ENCODE measurements at places on chromosomes 16 and 17.

- no peak for DNase-seq
Measured at GRCh38 chr16:7834771-7835431, 502.3 kb downstream of the RBFOX1 start.

GRCh38 chr16:7517496-7517895 lies 184.9 kb downstream of the RBFOX1 start:
- no peak for DNase-seq

GRCh38 chr17:50101346-50102163 lies 6.4 kb downstream of the PDK2 start:
- no peak for DNase-seq

DNA sequence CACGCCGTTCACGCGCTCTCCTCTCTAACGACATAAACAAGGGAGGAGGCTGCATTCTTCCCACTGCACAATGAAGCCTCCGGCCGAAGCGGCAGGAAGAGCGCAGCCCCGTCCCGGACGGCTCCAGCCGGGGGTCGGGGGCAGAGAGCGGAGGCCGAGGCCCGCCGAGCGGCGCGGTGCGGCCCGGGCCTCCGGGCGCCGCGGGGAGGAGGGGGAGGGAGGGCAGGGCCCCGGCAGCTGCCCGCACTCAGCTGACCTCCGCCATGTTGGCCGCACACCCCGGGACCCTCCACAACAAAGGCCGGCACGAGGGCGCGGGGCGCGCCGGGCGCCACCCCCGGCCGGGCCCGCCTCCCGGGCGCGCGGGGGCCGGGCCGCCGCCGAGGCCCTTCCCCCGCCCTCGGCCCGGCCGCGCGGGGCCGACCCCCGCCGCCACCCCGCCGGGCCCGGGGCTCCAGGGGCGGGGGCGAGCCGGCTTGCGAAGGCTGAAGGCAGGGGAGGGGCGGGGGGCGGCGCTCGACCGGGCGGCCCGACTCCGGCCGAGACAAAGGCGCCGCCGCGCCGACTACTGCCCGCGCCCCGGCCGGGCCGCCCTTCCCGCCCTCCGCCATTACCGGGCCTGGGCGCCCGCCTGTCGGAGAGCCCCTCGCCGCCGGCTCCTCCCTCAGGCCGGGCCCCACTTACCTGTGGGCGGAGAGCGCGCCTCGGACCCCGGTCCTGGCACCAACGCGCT lies 527 bp downstream of the SIAH1 start:
- peak; percentile 14 for DNase-seq

GRCh38 chr16:76157629-76158028 lies 119.6 kb upstream of the CNTNAP4 start:
- DNase-seq: no peak

GRCh38 chr17:67700037-67700724 lies 17.6 kb upstream of the NOL11 start:
- no peak for DNase-seq

GRCh38 chr17:73174126-73174525 lies 9.3 kb downstream of the SSTR2 start:
- DNase-seq: no peak

DNA sequence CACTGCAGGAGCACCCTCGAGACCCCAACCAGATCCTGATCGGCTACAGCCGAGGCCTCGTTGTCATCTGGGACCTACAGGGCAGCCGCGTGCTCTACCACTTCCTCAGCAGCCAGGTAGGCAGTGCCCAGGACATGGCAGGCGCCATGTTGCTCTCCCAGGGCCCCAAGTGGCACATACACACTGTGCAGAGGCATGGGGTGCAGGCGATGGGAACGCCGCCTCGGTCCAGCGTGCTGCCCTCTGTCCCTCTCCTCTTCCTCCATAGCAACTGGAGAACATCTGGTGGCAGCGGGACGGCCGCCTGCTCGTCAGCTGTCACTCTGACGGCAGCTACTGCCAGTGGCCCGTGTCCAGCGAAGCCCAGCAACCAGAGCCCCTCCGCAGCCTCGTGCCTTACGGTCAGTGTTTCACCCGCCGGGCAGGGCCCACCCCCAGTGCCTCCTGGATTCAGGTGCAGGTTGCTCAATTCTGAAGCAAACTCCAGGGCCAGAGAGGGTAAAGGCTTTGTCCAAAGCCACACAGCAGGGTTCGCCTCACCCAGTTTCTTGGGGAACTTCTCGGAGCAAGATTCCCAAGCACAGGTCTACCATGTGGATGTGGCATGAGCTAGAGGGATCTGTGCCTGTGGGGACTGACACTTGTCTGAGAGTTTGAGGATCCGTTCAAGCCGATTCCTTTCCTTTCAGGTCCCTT lies 24.4 kb upstream of the MYO15B start:
- no peak for DNase-seq

- no peak for DNase-seq
Measured at GRCh38 chr17:51802544-51802943, 356.0 kb downstream of the CA10 start.

- DNase-seq: peak; percentile 66
Measured at GRCh38 chr17:39547713-39548478, 59.8 kb downstream of the NEUROD2 start.

- DNase-seq: no peak
Measured at GRCh38 chr16:50880926-50881325, 139.0 kb downstream of the CYLD start.

DNA sequence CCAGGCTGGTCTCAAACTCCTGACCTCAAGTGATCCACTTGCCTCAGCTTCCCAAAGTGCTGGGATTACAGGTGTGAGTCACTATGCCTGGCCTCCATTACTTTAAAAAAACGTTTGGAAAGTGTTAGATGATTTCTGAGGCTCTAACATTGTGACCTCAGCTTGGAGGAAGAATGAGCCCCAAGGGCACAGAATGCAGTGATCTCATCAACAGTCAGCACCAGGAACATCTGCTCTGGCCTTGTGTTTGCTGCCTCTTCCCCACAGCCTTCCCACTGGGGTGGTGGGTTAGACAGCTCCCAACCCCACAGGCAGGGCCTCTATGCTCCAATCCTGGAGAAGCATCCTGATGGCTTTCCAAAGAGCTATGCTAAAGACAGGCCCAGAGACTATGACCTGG lies 37.7 kb upstream of the SREBF1 start:
- no peak for DNase-seq

GRCh38 chr16:75478480-75479345 lies 14.2 kb upstream of the TMEM170A start:
- DNase-seq: no peak

- no peak for DNase-seq
Measured at GRCh38 chr16:86856946-86857586, 278.7 kb downstream of the FOXL1 start.

GRCh38 chr17:17305281-17305801 lies 2.2 kb downstream of the NT5M start:
- DNase-seq: peak; percentile 37

DNA sequence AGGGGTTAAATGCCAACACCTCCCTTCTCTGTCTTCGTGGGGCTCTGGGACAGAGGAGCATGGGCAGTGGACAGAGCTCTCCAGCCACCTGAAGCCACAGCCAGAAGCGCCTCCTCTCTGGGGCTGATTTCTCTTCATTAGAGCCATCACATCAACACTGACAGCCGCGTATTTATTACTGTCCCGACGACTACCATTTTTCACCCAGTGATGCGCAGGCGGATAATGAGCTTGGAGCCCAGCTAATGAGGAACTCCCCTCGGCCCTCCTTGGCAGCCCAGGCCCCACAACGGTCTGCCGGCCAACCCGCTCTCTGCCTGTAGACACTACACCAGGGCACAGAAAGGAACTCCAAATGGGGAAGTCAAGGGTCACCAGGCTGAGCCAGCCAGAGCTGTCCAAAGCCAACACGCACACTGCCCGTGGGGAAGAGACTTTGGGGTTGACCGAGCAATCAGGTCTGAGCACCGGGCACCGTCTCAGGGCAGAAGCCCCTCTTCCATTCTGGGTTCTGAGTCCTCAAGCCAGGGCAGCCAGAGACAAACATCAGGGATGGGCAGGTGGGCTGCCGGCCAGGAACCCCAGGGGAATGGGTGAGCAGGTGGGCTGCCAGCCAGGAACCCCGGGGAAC lies 13.2 kb downstream of the SDK2 start:
- DNase-seq: no peak

- DNase-seq: no peak
Measured at GRCh38 chr17:21602176-21602575, 90.1 kb upstream of the KCNJ18 start.

DNA sequence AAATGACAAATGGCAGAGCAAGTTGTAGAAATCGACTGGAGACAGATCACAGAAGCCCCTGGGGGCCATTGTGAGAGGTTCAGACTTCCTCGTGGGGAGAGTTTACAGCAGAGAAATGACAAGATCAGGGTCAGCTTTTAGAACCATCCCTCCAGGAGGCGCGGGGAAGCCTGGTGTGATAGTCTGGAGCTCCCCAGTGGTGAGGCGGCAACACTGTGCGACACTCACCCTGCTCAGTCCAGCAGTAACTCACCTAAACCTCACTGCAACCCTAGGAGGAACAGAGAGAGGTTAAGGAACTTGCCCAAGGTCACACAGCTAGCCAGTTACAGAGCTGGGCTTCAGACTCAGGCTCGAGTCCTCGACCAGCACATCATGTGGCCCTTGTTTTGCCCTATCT lies 123.4 kb upstream of the IRX3 start:
- no peak for DNase-seq

DNA sequence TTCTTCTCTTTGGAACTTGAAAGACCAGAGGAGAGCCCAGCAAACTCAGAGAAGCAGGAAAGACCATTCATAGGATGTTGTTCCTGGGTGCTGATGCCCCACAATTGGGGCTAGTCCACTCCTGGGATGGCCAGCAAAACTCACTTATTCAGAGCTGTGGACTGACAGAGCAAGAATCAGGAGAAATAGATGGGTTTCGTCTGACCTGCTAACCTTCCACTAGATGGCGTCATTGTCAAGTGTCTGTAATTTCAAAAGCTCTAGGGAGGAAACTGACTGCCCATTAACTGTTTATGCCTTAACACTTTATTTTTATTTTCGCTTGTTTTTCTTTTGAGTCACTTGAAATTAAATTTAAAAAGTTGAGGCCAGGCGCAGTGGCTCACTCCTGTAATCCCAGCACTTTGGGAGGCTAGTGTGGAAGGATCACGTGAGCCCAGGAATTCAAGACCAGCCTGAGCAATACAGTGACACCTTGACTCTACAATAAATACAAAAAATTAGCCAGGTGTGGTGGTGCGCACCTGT lies 28.7 kb upstream of the MILR1 start:
- DNase-seq: peak; percentile 69

DNA sequence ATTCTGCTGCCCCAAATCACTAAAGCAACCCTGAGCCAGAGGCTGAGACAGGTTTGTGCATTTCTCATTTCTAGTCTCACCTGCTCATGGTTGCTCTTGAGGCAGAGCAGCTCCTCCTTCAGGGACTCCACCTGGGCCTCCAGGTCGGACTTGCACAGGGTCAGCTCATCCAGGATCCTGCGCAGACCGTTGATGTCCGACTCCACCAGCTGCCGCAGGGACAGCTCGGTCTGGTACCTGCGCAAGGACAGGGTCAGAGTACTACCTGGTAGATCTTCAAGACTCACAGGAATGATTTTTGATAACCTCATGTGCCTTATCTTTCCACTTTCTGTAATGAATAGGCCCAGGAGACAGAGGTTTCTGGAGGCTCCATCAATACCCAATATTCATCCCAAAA lies 1.1 kb downstream of the KRT31 start:
- no peak for DNase-seq

DNA sequence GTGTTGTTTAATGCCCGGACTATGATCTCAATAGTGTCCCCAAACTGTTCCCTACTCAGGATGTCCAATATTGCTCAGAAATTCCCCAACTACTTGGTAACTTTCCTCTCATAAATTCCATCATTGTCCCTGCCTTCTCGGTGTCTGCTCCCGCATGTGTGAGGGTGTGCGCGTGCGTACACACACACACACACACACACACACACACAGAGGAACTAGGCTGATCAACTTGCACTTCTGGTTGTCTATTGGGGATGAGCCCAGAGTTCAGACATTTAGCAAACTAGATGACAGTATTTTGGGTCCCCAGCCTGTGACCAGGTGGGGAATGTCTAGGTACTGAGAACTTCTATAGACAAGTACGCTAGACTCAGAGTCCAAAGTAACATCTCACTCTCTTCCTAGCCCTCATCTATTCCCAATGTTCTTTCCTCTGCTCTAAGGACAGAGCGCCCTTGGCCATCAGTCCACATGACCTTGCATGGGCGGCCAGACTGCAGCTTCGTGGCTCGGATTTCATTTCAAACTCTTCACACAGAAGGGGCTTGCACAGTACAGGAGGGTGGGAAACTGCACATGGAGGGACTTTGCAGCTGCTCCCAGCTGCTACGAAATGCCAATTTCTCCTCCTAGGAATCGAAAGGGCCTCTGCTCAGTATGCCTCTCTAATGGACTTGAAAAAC lies 5.3 kb downstream of the HS3ST3A1 start:
- DNase-seq: no peak

DNA sequence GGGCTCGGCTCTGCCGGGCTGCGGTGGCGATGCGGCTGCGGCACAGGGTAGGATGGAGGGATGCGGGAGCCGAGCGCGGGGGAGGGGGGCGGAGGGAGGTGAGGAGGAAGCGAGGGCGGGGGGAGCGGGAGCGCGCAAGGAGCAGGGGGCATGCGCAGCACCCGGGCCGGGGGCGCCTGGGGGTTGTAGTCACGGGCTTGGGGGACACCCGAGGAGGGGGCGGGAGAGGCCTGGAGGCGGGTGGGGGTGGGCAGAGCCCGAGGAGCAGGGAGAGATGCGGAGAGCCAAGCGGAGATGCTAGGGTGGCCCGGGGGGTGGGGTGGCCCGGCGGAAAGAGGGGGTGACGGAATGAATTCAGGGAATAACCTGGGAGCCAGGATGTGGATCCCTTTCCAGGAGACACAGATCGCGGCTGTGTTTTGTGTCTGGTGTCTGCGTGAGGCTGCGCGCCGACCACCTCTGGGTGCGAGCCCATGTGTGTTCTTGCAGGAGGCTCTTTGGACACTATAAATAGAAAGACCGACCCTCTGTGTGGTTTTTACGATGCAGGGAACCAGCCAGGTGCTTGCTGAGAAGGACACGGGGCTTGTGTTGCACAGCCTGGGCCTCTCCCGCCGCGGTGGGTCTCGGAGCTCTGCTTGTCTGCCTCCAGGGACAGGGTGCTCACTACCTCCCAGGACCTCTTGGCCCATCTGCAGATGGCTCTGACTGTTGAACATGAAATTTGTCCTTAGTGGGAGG lies at the start of gene STX1B:
TSS of gene STX1B (minus strand) at position 54 of the 741 bp plus-strand sequence. CDS start 242 bp downstream, outside the sequence.
- DNase-seq: peak; percentile 43

GRCh38 chr16:85033171-85033570 lies 5.6 kb downstream of the KIAA0513 start:
- DNase-seq: no peak

- no peak for DNase-seq
Measured at GRCh38 chr16:1746693-1747195, 24.6 kb downstream of the NME3 start.
